Omental fat pad (tissue), 4 donors: ENCODE measurements at places on chromosomes 1 and 21.

DNA sequence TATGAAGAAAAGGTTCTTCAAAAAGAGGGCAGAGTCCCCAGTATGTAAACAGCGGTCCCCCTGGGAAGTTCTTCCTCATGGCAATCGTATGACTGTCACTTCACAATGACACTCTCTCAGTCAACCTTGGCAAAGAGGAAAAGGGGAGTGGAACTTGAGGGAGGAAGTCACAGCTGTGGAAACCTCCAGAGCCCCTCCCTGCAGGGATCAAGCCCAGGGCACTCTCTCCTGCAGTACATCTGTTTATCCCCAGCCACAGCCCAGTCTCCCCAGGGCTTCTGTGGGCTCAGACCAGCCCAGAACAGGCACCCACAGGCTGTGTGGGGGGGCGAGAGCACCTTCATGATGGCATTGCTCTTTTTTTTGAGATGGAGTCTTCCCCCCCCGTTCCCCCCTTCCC, 2.0 kb downstream of the ATP13A2 start:
- no peak for DNase-seq

- DNase-seq: no peak
These were observed 79.0 kb downstream of the SLC45A1 start for GRCh38 chr1:8396786-8397406.

- DNase-seq: no peak
These were observed 6.3 kb downstream of the BACH1 start for GRCh38 chr21:29305068-29305467.

GRCh38 chr1:37157634-37158033, 123.3 kb upstream of the GRIK3 start:
- no peak for DNase-seq
